ENCODE measurements at places on chromosomes 16 and 17. TPM values are rescaled to one million over a fixed set of nuclear protein-coding genes. Genes with fewer than 3 reads are reported as not detected.

Gene RPA1
- total RNA-seq: 25.3 TPM

Gene KCNJ12
- total RNA-seq: 0.56 TPM

Gene ACSM2B
- 0.33 TPM for total RNA-seq

Gene HLF
- total RNA-seq: 53.1 TPM

Gene ARMC5
- 13.2 TPM for total RNA-seq

DNA sequence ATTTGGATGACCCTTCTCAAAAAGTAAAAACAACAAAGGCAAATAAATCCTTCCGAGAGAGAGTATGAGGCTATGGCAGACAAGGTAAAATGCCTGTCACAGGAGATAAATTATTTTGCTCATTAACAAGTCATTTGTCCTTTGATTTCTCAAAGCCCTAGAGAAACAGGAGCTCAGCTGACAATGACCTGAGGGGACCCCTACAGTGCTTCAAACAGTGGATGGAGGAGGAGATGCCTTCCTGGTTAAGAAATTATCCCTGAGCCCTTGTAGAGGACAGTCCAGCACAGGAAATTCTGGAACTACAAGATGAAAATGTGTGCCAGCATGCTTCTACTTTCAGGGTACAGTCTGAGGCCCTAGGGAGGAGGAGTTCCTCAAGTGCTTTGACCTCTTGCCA, 24.0 kb upstream of the RHBDL3 start:
- H3K4me3 ChIP-seq: no peak overlapping the region
- no peak overlapping the region for H3K27ac ChIP-seq
- H3K27me3 ChIP-seq: no peaks in the 10 kb centered on the region

DNA sequence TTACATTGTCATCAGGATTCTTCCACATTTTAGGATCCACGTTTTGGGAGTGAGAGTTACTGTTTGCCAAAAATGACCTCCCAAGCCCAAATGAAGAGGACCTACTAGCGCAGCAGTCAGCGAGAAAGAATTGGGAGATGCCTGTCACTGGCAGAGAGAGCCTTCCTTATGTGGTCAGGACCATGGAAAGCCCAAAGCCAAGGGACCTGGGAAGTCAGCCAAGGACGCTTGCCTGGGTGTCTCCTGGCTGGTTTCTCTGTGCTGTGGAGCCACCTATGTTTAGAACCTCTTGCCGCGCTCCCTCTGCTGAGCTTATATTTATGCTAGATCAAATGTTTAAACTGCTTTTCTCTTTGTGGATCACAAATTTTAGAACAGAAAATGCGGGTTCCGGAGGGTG, 24.9 kb upstream of the RHBDL3 start:
- no peaks in the 10 kb centered on the region for H3K27me3 ChIP-seq
- no peak overlapping the region for H3K27ac ChIP-seq
- H3K36me3 ChIP-seq: no peaks in the 10 kb centered on the region
- no peak overlapping the region for H3K4me3 ChIP-seq
- peak; percentile 10 for DNase-seq

GRCh38 chr16:47876511-47876910, 279.3 kb downstream of the ABCC12 start:
- H3K27ac ChIP-seq: no peak overlapping the region
- no peaks in the 10 kb centered on the region for H3K4me1 ChIP-seq
- H3K27me3 ChIP-seq: no peaks in the 10 kb centered on the region
- no peak overlapping the region for H3K4me3 ChIP-seq
- no peak for DNase-seq

DNA sequence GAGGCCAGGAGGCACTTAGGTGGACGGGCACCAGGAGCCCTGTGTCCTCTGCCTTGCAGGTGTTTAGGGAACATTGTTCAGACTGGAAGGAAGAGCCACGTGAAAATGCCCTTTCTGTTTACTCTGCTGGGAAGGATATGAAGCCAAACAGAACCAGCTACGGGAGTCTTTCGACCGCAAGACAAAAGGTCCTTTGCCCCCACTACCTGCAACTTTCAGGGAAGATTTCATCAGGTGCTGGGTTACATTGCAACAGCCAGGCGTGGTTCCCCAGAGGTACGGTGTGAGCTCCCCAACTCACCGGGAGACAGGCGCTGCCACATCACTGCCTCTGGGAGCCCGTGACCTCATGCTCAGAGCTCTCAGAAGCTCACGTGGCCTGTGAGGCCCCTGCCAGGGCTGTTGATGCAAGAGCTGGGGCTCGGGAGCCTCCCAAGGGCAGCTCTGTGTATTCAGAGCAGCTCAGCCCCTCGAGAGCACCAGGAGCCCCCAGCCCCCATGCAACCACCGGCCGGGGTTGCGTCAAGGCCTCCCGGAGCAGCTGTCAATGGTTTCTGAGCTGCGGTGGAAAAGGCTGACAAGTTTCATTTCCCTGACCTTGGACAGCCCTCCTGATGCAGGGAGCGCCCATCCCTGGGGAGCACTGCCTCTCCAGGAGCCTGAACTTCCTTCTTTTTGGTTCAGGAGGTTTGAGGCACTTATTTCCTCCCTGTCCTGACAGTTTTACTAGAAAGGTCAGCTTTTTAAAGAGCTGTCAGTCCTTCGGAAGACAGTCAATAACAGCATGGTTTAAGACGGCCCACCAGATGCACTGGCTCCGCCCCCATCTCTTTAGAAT, 42.1 kb downstream of the TBC1D16 start:
- DNase-seq: peak; percentile 82
- H3K36me3 ChIP-seq: no peaks in the 10 kb centered on the region
- peaks cover 30% of the 10 kb centered on the region for H3K4me1 ChIP-seq
- no peaks in the 10 kb centered on the region for H3K27me3 ChIP-seq

DNA sequence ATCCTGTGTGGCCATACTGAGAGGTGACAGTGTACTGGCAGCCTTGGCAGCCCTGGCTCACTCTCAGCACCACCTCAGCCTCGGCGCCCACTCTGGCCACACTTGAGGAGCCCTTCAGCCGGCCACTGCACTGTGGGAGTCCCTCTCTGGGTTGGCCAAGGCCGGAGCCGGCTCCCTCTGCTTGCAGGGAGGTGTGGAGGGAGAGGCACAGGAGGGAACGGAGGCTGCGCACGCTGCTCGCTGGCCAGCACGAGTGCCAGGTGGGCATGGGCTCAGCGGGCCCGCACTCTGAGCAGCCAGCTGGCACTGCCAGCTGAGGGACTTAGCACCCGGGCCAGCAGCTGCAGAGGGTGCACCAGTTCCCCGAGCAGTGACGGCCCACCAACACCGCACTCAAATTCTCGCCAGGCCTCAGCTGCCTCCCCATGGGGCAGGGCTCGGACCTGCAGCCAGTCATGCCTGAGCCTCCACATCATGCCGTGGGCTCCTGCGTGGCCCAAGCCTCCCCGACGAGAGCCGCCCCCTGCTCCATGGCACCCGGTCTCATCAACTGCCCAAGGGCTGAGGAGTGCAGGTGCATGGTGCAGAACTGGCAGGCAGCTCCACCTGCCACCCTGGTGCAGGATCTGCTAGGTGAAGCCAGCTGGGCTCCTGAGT, 184.4 kb upstream of the TOX3 start:
- no peaks in the 10 kb centered on the region for H3K36me3 ChIP-seq
- no peak overlapping the region for H3K4me3 ChIP-seq
- no peaks in the 10 kb centered on the region for H3K27me3 ChIP-seq
- H3K4me1 ChIP-seq: no peaks in the 10 kb centered on the region
- no peak overlapping the region for H3K27ac ChIP-seq

DNA sequence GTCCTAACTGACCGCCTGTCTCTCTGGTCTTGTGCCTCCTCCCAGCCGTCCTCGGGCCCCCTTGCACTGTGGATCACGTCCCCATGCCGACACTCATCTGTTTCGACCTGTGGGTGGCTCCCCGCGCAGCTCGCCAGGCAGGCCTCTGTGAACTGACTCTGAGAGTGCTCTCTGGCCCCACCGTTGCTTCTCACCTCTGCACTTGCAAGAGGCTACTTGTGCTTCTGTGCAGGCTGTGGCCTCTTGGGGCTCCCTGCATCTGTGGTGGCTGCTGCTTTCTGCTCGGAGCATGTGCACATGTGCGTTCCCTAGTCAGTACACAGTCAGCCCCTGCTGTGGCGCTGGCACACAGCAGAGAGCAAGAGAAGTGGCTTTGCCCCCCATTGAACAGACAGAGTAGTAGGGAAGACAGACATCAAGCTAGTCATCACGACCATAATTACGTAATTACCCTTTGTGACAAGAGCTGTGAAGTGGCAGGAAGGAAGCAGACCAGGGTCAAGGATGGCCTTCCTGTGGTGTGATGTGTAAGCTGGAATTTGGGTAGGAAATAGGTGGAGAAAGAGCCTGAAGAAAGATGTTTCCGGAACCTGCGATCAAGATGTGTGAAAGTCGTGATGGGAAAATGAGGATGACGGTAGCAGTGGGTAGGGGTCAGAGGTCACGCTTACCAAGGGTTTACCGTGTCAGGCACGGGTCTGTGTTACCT, 256.0 kb upstream of the CACNG5 start:
- H3K4me1 ChIP-seq: no peaks in the 10 kb centered on the region
- H3K27ac ChIP-seq: no peak overlapping the region
- H3K36me3 ChIP-seq: no peaks in the 10 kb centered on the region
- no peak overlapping the region for H3K4me3 ChIP-seq
- no peak for DNase-seq
